ENCODE measurements at places on chromosomes 4 and X. TPM values are rescaled to one million over a fixed set of nuclear protein-coding genes. Genes with fewer than 3 reads are reported as not detected.

DNA sequence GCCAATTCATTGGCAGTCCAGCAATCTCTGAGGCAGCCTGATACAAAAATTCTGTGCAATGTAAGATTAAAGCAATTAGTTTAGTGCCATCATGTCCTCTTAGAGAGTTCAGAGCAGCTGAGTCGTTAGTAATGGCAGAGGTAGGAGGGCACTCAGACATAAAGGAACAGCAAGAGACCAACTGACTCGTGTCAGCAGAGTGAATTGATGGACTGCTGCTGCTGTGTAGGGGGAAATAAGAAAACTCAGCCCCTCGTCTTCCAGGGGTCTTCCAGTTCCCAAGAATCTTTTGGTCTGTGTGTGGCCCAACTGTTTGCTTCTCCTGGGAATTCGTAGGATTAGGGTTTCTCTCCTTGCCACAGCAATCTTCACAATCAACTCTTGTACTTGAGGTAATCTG lies 100.9 kb downstream of the TTC29 start:
- no peak for DNase-seq

- no peak for DNase-seq
Measured at GRCh38 chrX:53481093-53481492, 46.9 kb upstream of the HSD17B10 start.

DNA sequence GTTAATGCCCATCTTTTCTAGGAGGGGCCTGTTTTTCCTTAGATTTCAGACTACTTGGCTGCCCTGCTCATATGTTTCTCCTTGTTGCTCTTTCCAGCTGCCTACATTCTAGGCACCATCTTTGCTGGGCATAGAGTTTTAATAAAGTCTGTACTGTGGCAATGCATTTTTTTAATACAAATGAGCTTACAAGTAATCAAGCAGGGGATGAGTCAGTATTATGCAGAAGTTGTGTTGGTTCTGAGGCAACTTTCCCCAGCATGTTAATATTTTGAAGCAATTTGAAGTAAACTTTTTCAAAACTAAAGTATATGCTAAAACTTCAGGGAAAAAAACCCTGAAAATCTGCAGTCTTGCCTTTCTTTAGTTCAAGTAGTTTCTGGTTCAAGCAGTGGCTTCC lies 372.0 kb upstream of the GATB start:
- no peak for DNase-seq

- DNase-seq, result no peak
Measured at GRCh38 chr4:87559090-87559837, 30.1 kb upstream of the SPARCL1 start.

DNA sequence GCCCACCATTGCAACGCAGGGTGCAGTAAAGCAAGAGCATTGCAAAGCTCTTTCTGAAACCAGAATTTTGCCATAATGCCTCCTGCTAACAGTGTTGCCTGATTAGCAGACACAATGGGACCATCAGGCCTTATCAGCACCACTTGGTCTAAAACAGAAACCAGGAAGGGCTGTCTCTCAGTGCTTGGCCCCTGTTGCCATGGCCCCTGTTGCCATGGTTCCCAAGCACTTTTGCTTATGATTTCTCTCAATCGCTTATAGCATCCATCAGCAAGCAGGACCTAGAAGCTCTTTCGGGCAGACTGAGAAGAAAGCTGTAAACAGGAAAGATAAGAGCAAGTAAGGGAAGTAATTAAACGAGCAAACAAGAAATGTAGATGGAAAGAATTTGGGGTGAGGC lies 36.8 kb downstream of the RTL5 start:
- DNase-seq, result no peak

GRCh38 chr4:8709729-8710360 lies 117.3 kb downstream of the CPZ start:
- DNase-seq, result no peak

DNA sequence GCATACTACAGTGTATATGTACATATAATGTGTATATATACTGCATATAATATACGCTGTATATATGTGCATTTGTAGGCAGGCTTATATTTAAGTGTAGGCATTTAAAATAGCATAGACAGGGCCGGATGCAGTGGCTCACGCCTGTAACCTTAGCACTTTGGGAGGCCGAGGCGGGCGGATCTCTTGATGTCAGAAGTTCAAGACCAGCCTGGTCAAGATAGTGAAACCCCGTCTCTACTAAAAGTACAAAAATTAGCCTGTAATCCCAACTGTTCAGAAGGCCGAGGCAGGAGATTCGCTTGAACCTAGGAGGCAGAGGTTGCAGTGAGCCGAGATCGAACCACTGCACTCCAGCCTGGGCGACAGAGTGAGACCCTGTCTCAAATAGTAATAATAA lies 78.4 kb downstream of the JAKMIP1 start:
- DNase-seq, result no peak

GRCh38 chr4:3827616-3828492 lies 61.7 kb downstream of the ADRA2C start:
- no peak for DNase-seq

- DNase-seq, result no peak
Measured at GRCh38 chrX:137847376-137847775, 281.4 kb downstream of the ZIC3 start.

DNA sequence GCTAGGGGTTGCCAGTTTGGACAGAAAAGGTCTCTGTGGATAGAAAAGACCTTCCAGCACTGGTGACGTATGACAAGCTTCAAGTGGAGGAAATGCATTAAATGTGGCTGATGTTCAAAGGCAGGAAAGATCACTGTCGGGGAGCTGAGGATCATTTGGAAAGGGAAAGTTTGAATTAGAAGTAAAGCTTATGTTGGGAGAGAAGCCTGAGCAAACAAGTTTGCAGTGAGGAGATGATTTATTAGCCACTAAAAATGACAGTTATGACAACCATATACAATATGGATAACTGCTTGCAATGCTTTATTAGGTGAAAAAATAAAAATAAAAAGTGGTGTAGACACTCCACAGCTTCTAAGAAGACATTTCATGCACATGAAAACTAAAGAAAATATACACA lies 135.3 kb upstream of the HS3ST1 start:
- no peak for DNase-seq

- no peak for DNase-seq
Measured at GRCh38 chrX:128928636-128929035, 594.7 kb downstream of the SMARCA1 start.

DNA sequence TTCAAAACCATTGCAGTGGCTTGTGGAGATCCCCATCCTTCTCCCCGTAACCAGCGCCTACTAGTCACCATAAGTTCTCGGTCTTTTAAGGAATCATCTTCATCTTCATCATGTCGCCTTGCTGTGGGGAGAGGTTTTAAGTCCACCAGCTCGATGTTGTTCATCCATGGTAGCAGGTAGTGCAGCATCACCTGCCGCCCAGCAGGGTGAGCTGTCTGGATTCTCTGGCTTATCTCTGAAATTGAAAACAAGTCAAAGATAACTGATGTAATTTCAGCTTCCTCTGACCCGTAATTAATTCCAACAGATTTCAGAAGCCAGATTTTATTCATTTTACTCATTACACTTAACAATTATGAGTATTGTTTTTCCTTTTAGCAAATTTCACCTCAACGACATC lies 67.4 kb downstream of the ZAR1 start:
- no peak for DNase-seq

GRCh38 chr4:1356181-1356998 lies 9.4 kb downstream of the UVSSA start:
- no peak for DNase-seq

GRCh38 chr4:182083671-182084410 lies 159.4 kb upstream of the TENM3 start:
- no peak for DNase-seq

- DNase-seq, result no peak
Measured at GRCh38 chrX:130799393-130799792, 103.6 kb downstream of the ENOX2 start.

GRCh38 chr4:113325876-113326615 lies 276.6 kb downstream of the ANK2 start:
- DNase-seq, result no peak

DNA sequence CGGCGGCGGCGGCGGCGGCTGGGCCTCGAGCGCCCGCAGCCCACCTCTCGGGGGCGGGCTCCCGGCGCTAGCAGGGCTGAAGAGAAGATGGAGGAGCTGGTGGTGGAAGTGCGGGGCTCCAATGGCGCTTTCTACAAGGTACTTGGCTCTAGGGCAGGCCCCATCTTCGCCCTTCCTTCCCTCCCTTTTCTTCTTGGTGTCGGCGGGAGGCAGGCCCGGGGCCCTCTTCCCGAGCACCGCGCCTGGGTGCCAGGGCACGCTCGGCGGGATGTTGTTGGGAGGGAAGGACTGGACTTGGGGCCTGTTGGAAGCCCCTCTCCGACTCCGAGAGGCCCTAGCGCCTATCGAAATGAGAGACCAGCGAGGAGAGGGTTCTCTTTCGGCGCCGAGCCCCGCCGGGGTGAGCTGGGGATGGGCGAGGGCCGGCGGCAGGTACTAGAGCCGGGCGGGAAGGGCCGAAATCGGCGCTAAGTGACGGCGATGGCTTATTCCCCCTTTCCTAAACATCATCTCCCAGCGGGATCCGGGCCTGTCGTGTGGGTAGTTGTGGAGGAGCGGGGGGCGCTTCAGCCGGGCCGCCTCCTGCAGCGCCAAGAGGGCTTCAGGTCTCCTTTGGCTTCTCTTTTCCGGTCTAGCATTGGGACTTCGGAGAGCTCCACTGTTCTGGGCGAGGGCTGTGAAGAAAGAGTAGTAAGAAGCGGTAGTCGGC lies 528 bp downstream of the FMR1 start:
- DNase-seq, result no peak

TEX13A gene
- total RNA-seq, result not detected

MAGIX gene
- total RNA-seq, result 2.6 TPM

GYPA gene
- not detected for total RNA-seq

GCNA gene
- 0.98 TPM for total RNA-seq

PPP1R3F gene
- 1.6 TPM for total RNA-seq

RAB40AL gene
- 0.84 TPM for total RNA-seq

AFAP1 gene
- 19.4 TPM for total RNA-seq
